ENCODE measurements at places on chromosomes 13 and 19. TPM values are rescaled to one million over a fixed set of nuclear protein-coding genes. Genes with fewer than 3 reads are reported as not detected.

DNA sequence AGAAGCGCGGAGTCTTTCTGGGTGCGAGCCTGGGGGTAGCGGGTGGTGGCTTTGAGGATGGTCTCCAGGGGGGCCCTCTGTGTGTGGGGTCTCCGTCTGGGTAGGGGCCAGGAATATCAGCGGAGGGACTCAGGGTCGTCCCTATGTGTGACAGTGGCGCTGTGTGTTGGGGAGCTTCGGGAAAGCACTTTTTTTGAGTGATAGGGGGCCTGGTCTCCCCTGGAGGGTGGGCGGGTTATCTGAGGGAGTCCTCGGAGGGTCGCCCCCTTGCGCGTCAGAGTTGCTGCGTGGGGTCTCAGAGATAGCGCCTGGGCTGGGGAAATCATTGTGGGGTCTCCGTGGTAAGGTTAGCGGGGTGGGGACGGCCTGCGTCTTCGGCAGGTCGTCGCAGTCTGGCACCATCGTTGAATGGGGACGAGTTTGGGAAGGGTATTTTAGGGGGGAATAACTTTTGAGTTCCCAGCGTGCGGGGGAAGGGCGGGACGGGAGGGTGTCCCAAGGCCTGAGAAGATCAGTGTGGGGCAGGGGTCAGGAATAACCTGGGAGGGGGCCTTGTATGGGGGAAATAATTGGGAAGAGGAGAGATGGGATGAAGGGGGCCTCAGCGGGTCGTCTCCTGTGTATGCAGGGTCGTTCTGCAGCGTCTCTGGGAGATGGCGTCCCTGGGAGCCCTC is 857 bp downstream of the IER2 start:
- peak; percentile 60 for DNase-seq

- DNase-seq: no peak
Observed at GRCh38 chr13:48801255-48801654, 147.5 kb downstream of the CYSLTR2 start.

The FOSB gene
- total RNA-seq: 52.1 TPM

GRCh38 chr19:10832939-10833296 is 3.1 kb downstream of the TMED1 start:
- no peak for DNase-seq

The ZNF626 gene
- total RNA-seq: 10.3 TPM

GRCh38 chr19:13505164-13505695 is 1.0 kb downstream of the CACNA1A start:
- DNase-seq: no peak

DNA sequence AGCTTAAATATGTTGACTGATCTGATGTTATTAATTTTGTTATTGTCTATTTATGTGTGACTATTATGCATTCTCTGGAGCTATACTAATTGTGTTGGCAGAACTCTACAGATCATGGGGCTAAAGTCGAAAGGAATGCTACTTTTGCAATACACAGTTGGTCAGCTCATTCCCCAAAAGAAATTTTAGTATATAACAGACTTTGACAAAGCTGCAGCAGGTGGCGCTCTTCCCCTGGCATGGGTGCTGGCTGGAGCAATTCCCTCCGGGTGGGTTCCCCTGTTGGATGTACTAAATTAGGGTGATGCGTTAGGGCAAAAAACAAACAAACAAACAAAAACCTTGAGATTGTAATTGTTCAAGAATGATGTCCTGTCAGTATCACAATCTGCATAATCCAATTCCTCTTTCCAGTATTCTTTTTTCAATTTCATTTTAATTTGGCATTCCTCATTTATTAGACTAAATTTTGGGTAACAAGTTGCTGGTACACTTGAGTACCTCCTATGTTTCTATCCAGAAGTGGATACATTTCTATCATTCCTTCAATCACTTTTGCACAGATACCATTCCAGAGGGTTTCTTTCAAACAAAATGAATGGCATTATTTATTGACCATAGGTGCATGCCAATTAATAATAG is 322.8 kb upstream of the EDNRB start:
- DNase-seq: no peak

DNA sequence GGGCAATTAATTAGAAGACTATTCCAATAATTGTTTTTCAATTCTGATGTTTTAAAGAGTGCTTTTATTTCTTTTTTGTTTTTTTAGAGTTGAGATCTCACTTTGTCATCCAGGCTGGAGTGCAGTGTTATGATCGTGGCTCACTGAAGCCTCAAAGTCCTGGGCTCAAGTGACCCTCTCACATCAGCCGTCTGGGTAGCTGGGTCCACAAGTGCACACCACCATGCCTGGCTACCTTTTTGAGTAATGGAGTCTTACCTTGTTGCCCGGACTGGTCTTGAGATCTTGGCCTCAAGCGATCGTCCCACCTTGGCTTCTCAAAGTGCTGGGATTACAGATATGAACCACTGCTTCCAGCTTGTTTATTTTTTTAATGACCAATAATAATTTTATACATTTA is 207.8 kb downstream of the NDFIP2 start:
- DNase-seq: no peak

DNA sequence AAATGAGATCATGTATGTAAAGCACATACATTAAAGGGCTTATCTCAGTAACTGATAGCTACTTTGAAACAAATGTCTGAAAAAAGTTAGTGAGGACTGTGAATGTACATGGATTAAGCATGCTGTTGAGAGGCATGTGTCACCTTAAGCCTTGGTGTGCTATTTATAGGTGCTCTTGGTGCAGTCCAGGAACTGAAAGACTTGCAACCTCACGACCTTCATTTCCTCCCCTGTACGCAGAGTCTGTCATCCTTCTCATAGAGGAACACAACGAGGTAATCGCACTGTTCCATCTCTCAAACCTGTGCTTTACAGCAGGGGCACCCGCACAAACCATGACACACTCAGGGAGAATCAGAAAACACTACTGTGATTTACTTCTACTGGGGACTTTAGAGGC is 65.6 kb downstream of the UFM1 start:
- no peak for DNase-seq

DNA sequence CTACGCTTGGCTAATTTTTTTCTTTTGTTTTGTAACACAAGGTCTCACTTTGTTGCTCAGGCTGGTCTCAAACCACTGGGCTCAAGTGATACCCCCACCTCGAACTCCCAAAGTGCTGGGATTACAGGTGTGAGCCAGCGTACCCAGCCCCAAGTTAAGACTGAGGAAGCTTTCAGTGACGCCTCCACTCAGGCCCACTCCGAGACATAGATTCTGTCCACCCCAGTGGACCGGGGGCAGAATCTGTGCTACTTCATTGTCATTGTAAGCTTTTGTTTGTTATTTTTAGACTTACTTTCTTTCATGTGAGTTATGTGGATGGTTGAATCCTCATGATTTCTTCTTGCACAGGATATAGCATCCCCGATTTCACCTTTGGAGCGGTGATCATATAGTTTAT is 156.9 kb upstream of the TSHZ3 start:
- DNase-seq: no peak

DNA sequence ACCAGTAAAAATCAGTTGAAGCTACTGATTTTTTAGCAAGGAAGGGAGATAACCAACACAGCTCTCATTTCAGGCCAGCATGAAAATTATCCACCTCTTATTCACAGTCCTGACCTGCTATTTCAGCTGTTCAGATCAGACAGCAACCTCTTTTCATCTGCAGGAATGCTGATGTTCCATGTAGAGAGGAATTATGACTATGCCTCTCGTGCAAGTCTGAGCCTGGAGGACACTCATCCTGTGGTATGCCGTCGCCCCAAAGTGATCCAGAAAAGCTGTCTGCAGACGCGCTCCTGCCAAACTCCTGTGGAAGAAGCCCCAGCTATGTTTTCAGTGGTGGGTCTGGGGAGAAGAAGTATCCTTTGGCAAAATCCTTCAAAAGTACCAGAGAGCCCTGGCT is 563.5 kb upstream of the SLITRK1 start:
- no peak for DNase-seq

GRCh38 chr19:8310342-8311055 is 2.3 kb upstream of the CD320 start:
- DNase-seq: peak; percentile 4

DNA sequence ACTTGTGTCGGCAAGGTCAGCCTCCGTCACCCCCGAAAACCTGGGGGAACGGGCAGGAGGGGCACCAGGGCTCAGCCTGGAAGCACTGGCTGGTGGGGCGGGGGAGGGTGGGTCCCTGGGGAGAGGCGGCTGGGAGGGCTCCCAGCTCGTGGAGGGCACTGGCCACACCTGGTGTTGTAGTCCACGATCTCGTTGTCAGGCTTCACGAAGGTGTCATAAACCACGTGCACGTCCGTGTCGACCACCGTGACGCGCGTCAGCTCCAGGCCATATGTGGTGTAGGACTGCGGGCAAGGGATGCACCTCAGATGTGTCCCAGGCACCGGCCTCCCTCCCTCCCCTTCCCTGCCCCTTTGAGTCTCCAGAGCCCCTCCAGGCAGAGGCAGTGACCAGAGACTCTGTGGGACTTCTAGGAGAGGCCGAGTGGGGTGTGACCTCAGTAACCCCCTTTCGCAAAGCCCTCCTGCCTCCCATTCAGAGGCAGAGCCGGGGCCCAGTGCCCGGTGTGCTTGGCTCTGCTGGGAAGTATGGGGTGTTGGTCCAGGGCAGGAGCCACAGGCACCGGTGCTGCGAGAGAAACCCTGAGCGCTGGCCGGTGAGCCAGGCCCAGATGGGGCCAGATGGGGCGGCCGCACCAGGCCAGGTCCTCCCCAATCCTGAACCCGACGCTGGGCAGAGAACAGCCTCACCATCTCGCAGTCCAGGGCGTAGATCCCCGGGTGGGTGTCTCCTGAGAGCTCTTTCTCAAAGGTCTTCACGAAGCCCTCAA is 4.6 kb upstream of the ATP8B3 start:
- no peak for DNase-seq

DNA sequence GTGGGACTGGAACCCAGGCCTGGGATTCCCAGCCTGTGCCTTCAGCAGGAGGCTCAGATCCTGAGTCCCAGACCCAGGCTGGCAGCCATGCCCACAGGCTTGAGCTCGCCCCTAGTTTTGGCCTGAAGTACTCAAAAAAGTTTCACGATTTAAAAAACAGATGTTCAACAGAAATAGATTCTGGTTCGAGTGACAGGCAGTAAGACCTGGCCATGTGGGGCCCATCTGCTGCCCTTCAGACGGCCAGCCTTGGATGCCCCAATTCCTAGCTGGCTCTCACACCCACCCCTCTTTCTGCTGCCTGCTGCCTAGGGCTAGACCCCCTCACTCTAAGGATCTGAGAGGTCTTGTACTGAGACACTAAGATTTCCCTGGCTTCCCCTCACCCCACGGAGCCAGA is 2.8 kb upstream of the DMPK start:
- no peak for DNase-seq

The ATXN8OS gene
- total RNA-seq: not detected

- DNase-seq: no peak
Observed at GRCh38 chr13:97275776-97276501, 53.8 kb downstream of the MBNL2 start.

The HNRNPUL1 gene
- total RNA-seq: 49.7 TPM

The ONECUT3 gene
- total RNA-seq: not detected

The GPR183 gene
- 2.9 TPM for total RNA-seq

The TEX29 gene
- 0.91 TPM for total RNA-seq

DNA sequence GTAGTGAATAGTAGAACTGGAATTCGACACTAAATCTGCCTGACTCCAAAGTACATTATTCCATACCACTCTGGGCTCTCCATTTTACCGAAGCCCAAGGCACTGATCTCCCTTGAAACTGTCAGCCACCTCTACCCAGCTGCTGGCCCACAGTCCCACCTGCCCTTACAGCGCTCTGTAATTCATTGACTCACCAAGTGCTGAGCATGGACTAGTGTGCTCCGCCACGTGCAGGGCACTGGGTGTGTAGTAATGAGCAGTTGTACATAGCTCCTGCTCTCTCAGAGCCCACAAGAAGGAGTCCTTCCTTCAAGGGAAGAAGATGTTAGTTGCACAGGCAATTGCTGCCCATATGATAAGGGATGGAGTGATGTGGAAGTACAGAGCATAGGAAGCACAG is 76.6 kb upstream of the SIAH3 start:
- no peak for DNase-seq

The NRTN gene
- 0.35 TPM for total RNA-seq

The ZNF547 gene
- total RNA-seq: 2.1 TPM

- DNase-seq: no peak
Observed at GRCh38 chr19:33689138-33689746, 67.5 kb downstream of the CHST8 start.

DNA sequence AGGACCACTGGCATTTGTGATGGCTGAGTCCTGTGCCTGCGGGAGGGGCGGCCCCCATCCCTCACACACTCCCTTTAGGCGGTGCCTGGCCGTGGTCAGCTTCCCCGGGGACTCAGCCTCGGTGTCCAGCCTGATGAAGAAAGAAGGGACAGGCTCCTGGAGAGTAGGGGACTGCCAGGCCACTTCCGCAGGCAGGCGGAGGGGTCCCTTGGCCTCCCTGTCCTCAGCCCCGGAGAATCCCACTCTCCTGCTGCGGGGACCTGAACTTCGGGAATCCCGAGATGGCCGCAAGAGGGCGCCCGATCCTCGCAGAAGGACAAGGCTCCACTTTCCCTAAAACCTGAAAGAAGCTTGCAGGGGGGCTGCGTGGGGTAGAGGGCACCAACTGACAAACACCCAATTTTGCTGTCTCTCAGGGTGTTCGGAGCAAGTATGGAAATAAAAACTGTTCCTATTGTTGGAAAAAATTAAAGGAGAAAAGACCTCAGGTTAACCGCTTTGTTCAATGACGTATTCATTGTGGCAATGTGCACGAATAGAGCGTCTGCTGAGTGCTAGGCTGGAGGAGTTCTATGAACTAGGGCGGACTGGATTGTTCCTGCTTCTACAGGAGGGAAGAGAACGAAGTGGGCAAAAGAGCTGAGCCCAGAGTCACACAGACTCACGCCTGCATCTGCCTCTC is 297.3 kb downstream of the ZNF536 start:
- peak; percentile 81 for DNase-seq

The C13orf42 gene
- not detected for total RNA-seq

The PSG5 gene
- not detected for total RNA-seq

- DNase-seq: no peak
Observed at GRCh38 chr19:1343041-1343440, 40.7 kb upstream of the NDUFS7 start.

GRCh38 chr13:28494778-28495537 is at the start of gene FLT1:
TSS of gene FLT1 (minus strand) at chr13:28495128. CDS start at chr13:28494843, 285 bp downstream.
- peak; percentile 26 for DNase-seq

DNA sequence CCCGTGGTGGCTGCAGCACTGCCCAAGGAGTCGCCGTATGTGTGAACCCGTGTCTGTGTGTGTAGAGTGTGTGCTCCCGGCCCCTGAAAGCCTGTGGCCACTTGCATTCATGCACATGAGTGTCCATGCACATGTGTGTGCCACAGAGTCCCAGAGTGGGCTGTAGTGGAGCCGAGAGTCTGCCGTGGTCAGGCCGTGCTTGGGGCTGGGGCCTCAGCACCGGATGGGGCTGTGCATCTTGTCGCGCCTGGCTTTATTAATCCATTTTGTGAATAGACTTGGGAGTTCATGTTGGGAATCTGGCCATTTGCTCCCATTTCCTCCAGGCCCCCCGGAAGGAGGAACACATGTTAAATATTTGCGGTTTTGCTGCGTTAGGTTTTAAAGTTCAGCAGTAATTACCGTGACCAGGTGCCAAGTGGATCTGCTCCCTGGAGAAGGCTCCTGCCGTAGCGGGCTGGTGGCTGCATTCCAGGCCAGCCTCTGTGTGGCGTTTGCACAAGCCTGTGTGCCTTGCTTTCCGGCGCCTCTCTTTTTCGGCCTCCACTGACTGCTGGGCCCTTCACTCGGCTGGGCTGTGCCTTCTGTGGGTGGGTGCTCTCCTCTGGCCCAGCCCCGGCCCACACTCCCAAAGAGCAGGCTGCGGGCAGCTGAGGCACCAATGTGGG is 69.2 kb upstream of the KCTD15 start:
- no peak for DNase-seq

The IL4I1 gene
- 0.82 TPM for total RNA-seq

GRCh38 chr19:17156947-17157302 is 58.2 kb upstream of the USE1 start:
- DNase-seq: no peak

All from uterus (tissue), 4 donors.